Smooth muscle cell of the coronary artery (primary cell): ENCODE measurements at places on chromosomes 6 and 20. TPM values are rescaled to one million over a fixed set of nuclear protein-coding genes. Genes with fewer than 3 reads are reported as not detected.

Gene FBXL4
- total RNA-seq = 8.2 and 11.2 TPM in 2 replicates

Gene DDX43
- 0.15 and 1.2 TPM in 2 replicates for total RNA-seq

Gene EYA2
- total RNA-seq = 0.15 and 0.70 TPM in 2 replicates

Gene ENPP3
- total RNA-seq = not detected in 2 replicates

Gene HECA
- 11.3 and 27.1 TPM in 2 replicates for total RNA-seq

Gene BTNL2
- total RNA-seq = 0.12 TPM in 1 of 2 replicates, not detected in the other

Gene CST7
- not detected in 2 replicates for total RNA-seq

Gene LAMA2
- 80.0 and 86.1 TPM in 2 replicates for total RNA-seq

Gene LINC00237
- total RNA-seq = not detected in 2 replicates

Gene CLPSL1
- not detected in 2 replicates for total RNA-seq

Gene SYCP2L
- 0.08 TPM in 1 of 2 replicates, not detected in the other for total RNA-seq

Gene FNDC11
- 0.12 and 0.30 TPM in 2 replicates for total RNA-seq

Gene VWA7
- total RNA-seq = 0.15 and 0.23 TPM in 2 replicates

Gene SLC22A16
- total RNA-seq = not detected in 2 replicates

Gene MYH7B
- total RNA-seq = under 0.01 and 0.47 TPM in 2 replicates

Gene PPIL6
- total RNA-seq = 2.1 and 2.2 TPM in 2 replicates

Gene SIGLEC1
- not detected in 2 replicates for total RNA-seq

Gene PKIB
- 0.45 and 1.4 TPM in 2 replicates for total RNA-seq

Gene COL11A2
- 0.08 and 0.12 TPM in 2 replicates for total RNA-seq

Gene ARMH2
- not detected in 2 replicates for total RNA-seq

Gene IL17A
- total RNA-seq = not detected in 2 replicates

Gene SIRPB1
- 0.59 TPM in 1 of 2 replicates, not detected in the other for total RNA-seq

Gene GLP1R
- not detected in 2 replicates for total RNA-seq

Gene HRH3
- total RNA-seq = not detected in 2 replicates

Gene SLC17A9
- total RNA-seq = 2.5 and 20.9 TPM in 2 replicates

Gene PCK1
- total RNA-seq = not detected in 2 replicates

Gene OR2B6
- not detected in 2 replicates for total RNA-seq

Gene C6orf15
- 0.08 TPM in 1 of 2 replicates, not detected in the other for total RNA-seq

Gene LST1
- 0.30 TPM in 1 of 2 replicates, not detected in the other for total RNA-seq

Gene C20orf96
- total RNA-seq = 1.1 and 3.3 TPM in 2 replicates

Gene KCNK16
- not detected in 2 replicates for total RNA-seq

Gene LY6G6D
- total RNA-seq = not detected in 2 replicates

Gene DLL1
- 0.38 and 1.8 TPM in 2 replicates for total RNA-seq

Gene TPD52L1
- 5.6 and 24.5 TPM in 2 replicates for total RNA-seq

Gene SKIC2
- total RNA-seq = 48.6 and 68.8 TPM in 2 replicates

Gene RIPOR3
- total RNA-seq = 1.1 and 23.1 TPM in 2 replicates

Gene RNF182
- total RNA-seq = 0.47 TPM in 1 of 2 replicates, not detected in the other

Gene L3MBTL3
- 9.1 and 14.6 TPM in 2 replicates for total RNA-seq

Gene KCNK15
- total RNA-seq = 1.1 and 14.9 TPM in 2 replicates

Gene PLCB1
- 6.6 and 7.6 TPM in 2 replicates for total RNA-seq

Gene ZBP1
- not detected in 2 replicates for total RNA-seq

Gene APOBEC2
- not detected in 2 replicates for total RNA-seq

Gene PRL
- not detected in 2 replicates for total RNA-seq

Gene MTFR2
- total RNA-seq = 0.23 and 1.1 TPM in 2 replicates

Gene OR2H1
- total RNA-seq = not detected in 2 replicates

Gene SLC22A2
- 0.15 TPM in 1 of 2 replicates, not detected in the other for total RNA-seq

Gene AKAP7
- total RNA-seq = 6.1 and 12.0 TPM in 2 replicates

Gene KIF6
- total RNA-seq = 0.08 and 1.3 TPM in 2 replicates

Gene MUC22
- total RNA-seq = not detected in 2 replicates

Gene VSX1
- total RNA-seq = not detected in 2 replicates

Gene CRISP3
- not detected in 2 replicates for total RNA-seq

Gene KCNK17
- total RNA-seq = not detected in 2 replicates

Gene RAD21L1
- total RNA-seq = not detected in 2 replicates

Gene CHRNA4
- total RNA-seq = not detected in 2 replicates

Gene RIPPLY2
- total RNA-seq = under 0.01 TPM in 1 of 2 replicates, not detected in the other

Gene ID4
- total RNA-seq = 1.1 and 43.5 TPM in 2 replicates

Gene KCNQ5
- 0.82 and 6.3 TPM in 2 replicates for total RNA-seq

Gene HAO1
- not detected in 2 replicates for total RNA-seq

Gene EYS
- under 0.01 TPM in 1 of 2 replicates, not detected in the other for total RNA-seq

Gene HUS1B
- total RNA-seq = 0.68 and 1.1 TPM in 2 replicates
